ENCODE measurements at places on chromosomes 5 and 9. TPM values are rescaled to one million over a fixed set of nuclear protein-coding genes. Genes with fewer than 3 reads are reported as not detected.

UBE2D2 gene
- total RNA-seq = 134 TPM

CCDC152 gene
- not detected for total RNA-seq

PLEKHG4B gene
- total RNA-seq = not detected

TMEM171 gene
- total RNA-seq = 179 TPM

CCL27 gene
- not detected for total RNA-seq

PCDHGA6 gene
- 4.0 TPM for total RNA-seq

LOX gene
- total RNA-seq = 1.2 TPM

BRINP1 gene
- total RNA-seq = not detected

CDO1 gene
- not detected for total RNA-seq

ENTREP1 gene
- total RNA-seq = 23.2 TPM

ARID3C gene
- total RNA-seq = not detected

TAF11L5 gene
- not detected for total RNA-seq

KDM4C gene
- 84.5 TPM for total RNA-seq

PAPPA gene
- total RNA-seq = 4.4 TPM
